ENCODE measurements at places on chromosomes 4 and X.

DNA sequence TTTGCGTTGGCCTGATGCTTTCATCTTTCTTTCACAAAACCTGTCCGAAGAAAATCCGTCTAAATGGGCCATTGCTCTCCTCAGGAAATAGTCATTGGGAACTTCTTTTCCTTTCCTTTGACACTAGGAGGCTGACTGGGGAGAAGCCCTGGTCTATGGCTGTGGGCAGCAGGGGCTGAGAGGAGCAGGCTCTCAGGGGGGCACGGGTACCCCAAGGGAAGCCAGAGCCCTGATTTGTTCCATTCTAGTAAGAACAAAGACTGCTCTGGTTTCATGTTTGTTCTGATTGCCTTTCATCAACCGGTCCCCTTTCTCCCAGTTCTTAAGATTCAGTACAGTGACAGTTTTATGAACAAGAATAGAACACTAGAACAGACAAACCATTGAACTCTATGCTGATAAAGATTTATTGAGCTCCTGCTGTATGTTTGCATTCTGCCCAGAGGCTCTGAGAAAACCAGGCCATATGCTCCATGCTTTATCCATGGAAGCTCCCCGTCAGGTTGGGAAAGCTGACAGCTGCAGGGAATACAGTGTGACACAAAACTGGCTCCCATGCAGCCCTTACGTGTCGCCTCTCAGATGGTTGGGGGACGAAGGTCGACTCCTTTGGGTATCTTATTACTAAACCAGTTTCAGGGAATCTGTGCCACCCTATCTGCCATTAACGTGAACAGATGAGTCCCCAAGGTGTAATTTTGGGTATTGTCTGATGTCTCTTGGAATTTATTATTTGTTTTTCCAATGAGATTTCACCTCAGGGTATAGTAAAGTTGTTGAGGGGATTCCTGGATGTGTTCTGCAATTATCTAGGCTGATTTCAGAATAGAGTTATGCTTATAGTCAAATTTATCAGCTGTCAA, 72.4 kb upstream of the MSANTD1 start:
- DNase-seq = no peak

- DNase-seq = peak; percentile 11
Observed at GRCh38 chr4:111937368-111937767, 207.9 kb upstream of the FAM241A start.

GRCh38 chr4:181819946-181820345, 423.3 kb upstream of the TENM3 start:
- DNase-seq = no peak

- DNase-seq = peak; percentile 87
Observed at GRCh38 chrX:119606280-119607017, at the start of gene NKRF. TSS of gene NKRF (minus strand) at chrX:119606424.

DNA sequence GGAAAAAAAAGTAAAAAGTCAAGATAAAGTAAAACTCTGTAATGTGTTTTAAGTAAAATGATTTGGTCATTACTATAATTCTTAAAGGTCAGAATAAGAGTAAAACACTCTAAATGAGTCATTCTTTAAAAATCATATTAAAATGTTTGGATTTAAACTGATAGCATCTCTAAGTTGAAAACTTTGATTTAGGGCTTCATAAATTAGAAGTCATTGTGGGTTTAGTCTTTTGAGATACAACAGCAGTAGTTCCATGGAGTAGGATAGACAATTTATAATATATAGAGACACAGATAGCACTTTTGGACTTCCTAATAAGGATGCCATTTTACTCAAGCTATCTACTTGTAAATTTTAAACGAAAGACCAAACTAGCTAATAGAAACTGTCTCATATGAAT, 77.1 kb upstream of the PABPC4L start:
- no peak for DNase-seq

DNA sequence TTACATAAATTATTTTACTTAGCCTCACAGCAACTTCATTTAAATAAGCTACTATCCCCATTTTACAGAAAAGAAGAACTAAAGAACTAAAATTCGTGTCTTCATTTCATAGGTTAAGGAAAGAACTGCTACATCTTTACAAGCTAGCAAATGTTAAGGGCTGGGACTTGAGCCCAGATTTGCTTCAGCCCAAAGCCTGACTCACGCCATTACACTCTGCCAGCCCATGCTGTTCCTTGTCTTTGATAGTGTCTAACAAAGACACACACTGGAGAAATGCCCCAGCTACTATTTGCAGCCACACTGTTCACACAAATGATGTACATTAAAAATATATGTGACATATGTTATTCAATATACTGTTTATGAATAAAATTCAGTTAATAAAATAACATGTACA, 29.0 kb upstream of the ERVMER34-1 start:
- no peak for DNase-seq

GRCh38 chrX:118526149-118526548, 30.5 kb downstream of the DOCK11 start:
- DNase-seq = no peak

GRCh38 chr4:101870874-101871273, 80.3 kb downstream of the BANK1 start:
- DNase-seq = no peak
